ENCODE measurements at places on chromosomes 7 and 10.

DNA sequence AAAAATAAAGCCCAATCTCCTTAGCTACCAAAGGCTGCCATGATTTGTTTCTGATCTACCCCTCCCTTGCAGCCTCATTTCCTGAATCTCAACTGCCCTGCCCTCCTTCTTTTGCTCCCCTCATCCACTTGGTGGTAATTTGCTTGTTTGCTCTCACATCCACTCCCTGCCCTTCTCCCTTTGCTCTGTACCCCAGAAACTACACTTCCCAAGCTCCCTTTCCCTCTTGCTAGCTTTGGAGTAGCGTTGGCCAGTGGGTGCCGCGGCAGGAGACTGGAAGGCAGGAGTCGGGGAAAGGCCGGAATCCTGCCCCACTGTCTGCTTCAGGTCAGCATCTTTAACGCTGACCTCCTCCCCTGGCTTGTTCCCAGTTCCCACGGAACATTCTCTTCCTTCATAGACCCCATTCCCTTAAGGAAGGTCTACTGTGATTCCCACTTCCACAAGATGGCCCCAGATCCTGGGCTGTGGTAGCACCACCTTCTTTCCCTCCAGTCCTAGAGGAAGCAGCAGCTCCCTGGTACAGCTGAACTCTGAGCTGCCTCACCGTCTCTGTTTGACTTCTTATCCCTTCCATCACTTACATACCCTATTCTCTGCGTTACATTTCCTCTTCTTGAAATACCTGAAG, 79.1 kb downstream of the PIK3CG start:
- no peak for DNase-seq

GRCh38 chr10:117926491-117926890, 120.2 kb downstream of the RAB11FIP2 start:
- DNase-seq: peak; percentile 17

DNA sequence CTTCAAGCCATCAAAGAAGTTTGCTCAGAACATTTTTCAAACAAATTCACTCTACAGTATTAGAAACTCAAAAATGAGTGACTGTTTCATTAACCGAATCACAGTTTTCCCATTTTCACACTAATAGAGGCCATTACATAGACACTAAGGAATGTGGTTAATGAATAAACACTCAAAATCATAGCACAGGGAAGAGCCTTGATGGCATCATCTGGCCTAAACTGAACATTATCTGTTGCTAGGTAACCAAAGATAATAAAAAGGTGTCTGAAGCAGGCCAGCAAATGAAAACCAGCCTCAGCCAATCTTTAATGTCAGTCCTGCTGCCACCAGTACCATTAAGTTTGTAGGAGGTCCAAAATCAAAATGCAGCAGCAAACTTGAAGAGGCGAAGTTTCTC, 492.4 kb upstream of the STEAP1 start:
- DNase-seq: no peak

DNA sequence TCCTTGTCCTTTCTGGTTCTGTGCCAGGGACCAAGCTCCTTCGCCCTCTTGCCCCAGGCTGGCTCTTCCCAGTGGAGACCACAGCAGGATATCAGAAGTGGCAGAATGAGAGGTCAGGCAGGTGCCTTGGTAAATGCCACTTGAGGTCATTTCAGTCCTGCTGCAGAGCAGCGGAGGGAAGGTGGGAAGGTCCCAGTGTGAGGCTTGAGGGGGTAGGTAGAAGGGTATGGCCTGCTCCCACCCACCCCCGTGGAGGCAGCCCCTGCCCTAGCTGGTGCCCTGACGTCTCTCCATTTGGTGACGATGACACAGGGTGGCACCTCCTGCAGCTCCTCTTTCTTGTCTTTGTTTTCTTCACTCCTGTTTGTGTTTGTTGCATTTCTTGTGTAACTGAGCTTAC, 538.8 kb downstream of the TCERG1L start:
- DNase-seq: no peak

- no peak for DNase-seq
Observed at GRCh38 chr7:131252976-131253375, 74.7 kb upstream of the MKLN1 start.

GRCh38 chr10:29607576-29607975, 27.2 kb downstream of the SVIL start:
- peak; percentile 72 for DNase-seq

GRCh38 chr10:87733081-87733480, 73.4 kb downstream of the PAPSS2 start:
- DNase-seq: no peak

DNA sequence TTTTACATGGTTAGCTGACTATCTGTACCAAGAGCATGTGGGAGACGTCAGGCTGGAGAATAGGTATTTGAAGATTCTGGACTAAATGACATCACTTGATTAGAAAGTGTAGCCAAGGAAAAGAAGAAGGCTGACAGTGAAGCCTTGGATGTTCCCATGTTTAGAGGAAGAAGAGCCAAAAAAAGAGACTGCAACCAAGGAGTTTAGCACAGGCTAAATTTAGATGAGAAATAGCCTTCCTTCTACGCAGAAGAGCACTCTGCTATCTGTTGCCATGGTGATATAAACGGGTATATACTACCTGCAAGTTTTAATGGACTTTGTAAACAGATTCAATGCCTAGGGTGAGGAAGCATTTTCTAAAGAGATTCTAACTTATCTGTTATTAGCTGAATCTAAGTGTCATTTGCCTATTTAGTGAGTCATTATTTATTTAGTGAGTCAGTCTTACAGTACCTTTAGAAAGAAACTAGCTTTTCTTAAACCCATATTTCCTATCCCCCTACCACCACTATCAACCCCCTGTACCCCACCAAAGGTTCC, 69.8 kb downstream of the CDK6 start:
- peak; percentile 59 for DNase-seq

DNA sequence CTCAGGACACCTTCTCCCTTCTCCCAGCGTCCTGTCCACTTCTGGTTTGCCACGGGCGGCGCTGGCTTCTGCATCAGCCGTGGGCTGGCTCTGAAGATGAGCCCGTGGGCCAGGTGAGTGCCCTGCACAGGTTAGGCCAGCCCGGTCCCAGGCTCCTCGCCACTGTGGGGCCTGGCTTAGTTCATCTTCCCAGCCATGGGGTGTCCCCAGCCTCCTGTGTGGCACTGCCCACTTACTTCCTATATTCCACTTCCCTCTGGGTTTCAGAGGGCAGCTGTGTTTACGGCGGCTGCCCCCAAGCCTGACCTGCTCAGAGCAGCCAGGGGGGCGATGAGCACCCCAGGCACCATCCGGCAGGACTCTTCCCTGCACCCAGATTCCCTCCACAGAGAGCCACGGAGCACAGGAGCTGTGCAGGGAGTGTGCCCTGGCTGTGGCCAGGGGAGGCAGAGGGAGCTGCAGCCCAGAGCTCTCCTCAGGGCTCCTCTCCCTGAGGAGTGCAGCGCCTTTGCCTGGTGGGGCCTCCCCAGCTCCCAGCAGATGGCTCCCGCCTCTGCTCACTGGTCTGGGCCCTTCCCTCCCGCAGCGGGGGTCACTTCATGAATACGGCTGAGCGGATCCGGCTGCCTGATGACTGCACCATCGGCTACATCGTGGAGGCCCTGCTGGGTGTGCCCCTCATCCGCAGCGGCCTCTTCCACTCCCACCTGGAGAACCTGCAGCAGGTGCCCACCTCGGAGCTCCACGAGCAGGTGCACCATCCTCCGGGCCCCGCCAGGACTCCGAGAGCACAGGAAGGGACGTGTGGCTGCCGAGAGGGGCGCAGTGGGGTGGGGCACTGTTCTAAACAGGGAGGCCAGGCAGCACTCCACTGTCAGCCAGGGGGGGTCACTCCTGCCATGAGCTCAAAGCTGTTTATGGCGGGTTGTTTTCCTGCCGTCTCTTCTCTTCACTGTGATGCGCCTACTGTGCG, 6.4 kb downstream of the LFNG start:
- no peak for DNase-seq

DNA sequence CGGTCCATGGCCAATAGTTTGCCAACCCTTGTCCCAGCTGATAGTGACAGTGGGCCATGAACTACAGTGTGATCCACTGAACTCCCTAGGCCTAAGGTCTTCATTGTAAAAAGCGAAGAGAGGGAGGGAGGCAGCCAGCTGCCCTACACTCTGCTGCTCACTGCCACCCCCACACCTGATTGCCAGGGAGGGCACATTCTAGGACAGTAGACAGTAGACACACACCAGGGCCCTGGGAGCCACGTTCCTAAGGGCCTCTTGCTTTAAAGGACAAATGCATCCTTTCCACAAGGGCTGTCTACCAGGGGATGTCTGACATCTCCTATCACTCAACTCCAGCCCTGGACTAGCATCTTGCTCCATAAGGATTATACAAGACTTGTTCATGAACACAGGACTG, 122.2 kb downstream of the DLG5 start:
- no peak for DNase-seq

DNA sequence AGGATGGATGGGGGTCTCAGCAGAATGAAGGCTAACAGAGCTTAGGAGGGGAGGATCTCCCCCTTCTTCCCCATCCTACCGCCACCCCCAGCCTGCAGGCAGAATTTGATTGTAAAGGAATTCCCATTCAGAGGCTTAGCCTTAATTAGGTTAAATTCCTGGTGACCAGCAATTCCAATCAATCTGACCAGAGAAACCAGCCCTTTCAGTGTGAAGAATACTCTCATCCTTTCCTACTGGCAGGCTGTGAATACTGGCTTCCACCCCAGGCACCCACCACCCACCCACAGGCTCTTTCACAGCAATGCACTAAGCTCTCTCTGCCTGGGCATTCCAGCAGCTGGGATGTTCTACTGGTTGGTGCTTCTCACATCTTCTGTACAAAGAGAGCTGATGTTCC, 137.9 kb upstream of the LYZL1 start:
- no peak for DNase-seq

DNA sequence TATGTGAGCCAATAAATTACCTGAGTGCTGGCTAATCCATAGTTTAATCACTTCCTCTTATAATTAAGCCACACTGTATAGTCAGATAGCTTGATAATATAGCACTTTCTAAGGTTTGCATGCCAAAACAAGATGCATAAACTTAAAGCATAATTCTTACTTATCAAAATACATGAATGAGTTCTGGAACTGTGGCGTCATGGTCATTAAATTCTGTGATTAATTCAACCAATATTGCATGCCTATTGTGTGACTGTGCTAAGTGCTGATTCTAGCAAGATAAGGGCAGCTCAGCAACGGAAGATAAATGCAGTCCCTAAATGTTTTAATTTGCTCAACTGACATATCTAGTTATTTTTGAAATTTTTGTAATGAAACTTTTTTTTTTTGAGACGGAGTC, 29.7 kb downstream of the HOXA1 start:
- DNase-seq: peak; percentile 21

- no peak for DNase-seq
Observed at GRCh38 chr10:14131261-14131960, 199.3 kb downstream of the FRMD4A start.

DNA sequence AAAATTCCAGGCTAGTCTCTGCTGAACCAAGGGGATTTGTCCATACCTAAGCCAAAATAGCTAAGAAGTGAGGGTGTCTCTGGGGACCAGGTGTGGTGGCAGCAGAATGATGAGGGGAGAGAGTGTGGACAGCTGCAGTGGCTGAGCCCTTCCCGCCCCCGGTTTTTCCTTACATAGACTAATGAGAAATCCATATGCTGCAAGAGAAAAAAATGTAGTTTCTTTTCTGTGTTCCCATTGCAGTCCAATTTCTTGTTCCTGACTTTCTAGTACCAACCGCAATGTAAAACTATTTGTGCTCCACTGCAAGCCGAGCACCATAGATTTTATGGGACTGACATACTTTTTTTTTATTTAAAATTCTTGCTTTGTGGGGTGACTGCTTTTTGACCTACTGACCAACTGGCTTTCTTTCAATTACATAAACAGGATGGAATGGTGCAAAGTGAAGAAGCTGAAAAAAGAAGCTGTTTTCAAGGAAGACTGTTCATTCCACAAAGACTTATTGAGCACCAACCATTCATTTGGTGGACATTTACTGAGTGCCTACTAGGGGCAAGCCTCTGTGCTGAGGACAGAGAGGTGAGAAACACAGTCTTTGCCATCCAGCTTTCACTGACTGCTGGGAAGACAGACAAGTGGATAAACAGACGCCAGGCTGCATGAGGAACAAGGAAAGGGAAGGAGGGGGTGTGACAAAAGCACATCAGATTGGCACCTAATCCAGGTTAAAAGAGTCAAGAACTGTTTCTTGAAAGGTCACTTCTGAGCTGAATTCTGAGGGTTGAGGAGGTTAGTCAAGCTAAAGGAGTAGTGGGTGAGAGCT, 9.8 kb downstream of the CEP41 start:
- DNase-seq: peak; percentile 22

GRCh38 chr10:130687566-130687965, 551.4 kb downstream of the GLRX3 start:
- DNase-seq: no peak

DNA sequence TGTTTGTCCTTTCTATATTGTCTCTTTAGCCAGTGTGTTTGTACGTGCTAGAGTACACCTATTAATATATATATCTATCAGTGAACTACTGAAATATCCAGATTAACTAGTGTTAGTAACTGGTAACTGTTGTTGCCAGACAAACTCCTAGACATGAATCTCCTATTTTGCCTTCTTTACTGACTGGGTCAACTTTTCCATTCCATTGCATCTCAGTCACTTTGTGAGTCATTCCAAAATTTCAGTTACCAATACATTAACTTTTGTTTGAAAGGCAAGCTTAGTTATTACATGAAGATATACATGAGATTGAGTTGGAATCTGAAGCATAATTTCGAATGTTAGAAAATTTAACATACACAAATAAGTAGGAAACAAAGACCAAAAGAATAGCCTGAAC, 51.4 kb downstream of the BTAF1 start:
- peak; percentile 56 for DNase-seq

- no peak for DNase-seq
Observed at GRCh38 chr10:19964625-19965024, 148.4 kb downstream of the PLXDC2 start.

DNA sequence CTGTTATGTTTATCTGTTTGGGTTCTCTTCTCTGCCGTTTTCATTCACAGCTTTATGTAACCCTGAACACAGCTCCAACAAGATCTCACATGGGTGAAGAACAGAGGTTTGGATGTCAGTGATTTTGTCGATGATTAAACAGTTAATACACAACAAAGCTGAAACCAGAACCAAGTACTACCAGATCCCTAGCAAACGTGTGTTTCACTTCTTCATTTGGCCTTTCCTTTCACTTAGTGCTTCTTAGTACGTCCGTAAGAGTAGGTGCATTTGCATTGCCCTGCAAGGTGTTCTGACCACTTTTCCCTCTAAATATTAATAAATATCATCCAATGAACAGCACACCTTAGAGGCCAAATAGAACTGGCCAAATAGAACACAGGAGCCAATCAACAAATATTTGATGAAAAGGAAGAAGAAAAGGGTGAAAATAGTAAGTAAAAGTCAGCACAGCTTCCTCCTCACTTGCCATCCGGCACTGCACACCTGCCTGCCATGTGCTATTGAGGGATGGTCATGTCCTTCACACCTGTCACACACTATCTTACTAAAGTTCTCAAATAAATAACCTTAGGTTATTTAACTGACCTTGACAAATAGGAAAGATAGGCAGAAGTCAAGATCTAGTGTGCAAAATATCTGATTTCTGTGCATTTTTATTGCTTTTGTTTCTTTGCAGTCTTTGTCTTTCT, 252.6 kb upstream of the ANKRD30A start:
- DNase-seq: no peak

- DNase-seq: no peak
Observed at GRCh38 chr7:2819161-2819953, 24.8 kb downstream of the GNA12 start.
